ENCODE measurements at places on chromosomes 13 and 19.

- no peak for DNase-seq
Measured at GRCh38 chr19:2358548-2359173, 1.4 kb upstream of the TMPRSS9 start.

GRCh38 chr13:75687150-75687763 lies 51.1 kb downstream of the LMO7 start:
- peak; percentile 9 for DNase-seq

GRCh38 chr13:36998624-36999041 lies 507 bp downstream of the ALG5 start:
- peak; percentile 12 for DNase-seq

DNA sequence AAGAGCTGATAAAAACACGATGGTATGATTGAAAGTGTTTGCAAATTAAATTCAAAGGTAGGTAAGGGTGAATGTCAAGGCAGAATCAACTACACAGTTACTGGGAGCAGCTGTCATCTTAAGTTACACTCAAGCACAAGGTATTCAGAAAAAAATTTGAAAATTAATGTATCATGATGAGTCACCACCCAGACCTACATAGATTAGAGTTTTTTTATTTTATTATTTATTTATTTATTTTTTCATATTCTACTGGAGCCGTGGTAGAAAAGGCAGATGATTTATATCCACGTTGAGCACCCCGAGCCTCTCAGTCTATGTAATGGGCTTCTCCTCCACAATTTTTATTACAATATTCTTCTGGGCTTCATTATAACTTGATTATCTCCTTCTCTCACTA lies 728.9 kb upstream of the ARGLU1 start:
- no peak for DNase-seq

DNA sequence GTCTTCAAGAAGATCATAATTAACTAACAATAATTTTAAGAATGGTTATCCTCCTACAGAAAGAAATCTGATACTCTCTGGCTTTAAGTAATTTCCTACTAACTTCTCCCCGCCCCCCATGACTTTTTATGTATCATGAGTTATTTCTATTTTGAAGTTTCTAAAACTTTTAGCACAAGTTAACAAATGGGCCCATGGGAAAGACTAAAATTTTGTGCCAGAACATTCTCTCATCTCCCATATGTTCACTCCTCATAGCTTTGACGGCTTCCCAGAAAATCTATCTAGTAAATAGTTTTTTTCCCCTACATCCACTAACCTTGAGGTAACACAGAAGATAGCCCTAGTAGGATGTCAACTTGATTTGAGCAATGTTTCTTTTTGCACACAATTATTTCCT lies 148.3 kb downstream of the POSTN start:
- no peak for DNase-seq

DNA sequence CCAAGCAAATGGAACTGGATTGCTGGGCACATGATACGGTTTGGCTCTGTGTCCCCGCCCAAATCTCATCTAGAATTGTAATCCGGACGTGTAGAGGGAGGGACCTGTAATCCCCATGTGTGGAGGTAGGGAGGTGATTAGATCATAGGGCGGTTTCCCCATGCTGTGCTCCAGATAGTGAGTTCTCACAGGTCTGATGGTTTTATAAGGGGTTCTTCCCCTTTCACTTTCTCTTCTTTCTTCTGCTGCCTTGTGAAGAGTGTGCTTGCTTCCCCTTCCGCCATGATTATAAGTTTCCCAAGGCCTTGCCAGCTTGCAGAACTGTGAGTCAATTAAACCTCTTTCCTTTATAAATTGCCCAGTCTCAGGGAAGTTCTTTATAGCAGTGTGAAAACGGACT lies 32.6 kb upstream of the MTIF3 start:
- no peak for DNase-seq

DNA sequence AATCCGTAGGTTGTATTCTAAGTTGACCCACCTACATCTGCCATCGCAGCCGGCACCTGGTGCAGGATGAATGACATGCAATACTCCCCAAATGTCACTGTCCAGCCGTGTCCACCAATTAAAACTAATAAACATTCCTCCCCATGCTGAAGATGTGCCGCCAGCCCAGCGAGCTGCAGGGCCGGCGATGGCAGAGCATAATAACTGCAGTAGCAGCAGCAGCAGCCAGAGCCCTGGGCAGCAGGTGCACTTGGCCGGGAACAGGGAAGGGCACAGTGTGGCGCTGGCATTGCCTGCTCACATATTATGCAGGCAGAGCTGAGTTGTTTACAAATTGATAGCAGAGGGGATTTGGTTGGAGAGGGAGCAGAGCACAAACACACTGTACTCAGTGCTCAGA lies 754.9 kb downstream of the OLFM4 start:
- DNase-seq: no peak

GRCh38 chr19:40216013-40216776 lies 2.0 kb downstream of the TTC9B start:
- DNase-seq: no peak

GRCh38 chr13:79908381-79908780 lies 427.4 kb downstream of the NDFIP2 start:
- DNase-seq: no peak

DNA sequence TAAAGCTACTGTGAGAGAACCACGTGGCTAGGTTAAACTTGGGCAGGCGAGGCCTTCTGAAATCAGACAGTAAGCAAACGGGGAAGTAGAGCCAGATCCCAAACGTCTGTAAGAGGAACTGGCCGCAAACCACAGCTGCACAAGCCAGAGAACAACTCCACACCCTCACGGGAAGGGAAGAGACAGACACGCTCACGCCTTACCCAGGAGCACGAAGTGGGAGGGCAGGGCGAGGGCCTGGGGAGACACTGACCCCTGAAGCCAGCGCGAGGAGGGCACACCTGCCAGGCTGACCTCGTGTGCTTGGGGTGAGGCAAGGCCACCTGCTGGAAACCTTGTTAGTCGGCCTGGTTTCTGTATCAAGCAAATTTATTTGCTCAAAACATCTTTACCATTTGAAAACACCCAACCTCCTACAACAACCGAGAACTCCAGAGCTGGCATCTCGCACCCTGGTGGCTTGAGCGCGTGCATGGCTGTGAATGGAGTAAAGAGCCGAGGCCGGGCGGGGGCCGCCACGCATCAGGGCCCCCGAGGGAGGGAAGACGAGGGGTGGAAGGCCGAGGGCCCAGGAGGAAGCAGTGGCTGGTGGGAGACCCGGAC lies 7.3 kb downstream of the POLR2E start:
- DNase-seq: no peak

GRCh38 chr13:95355494-95355893 lies 54.2 kb upstream of the ABCC4 start:
- DNase-seq: no peak

DNA sequence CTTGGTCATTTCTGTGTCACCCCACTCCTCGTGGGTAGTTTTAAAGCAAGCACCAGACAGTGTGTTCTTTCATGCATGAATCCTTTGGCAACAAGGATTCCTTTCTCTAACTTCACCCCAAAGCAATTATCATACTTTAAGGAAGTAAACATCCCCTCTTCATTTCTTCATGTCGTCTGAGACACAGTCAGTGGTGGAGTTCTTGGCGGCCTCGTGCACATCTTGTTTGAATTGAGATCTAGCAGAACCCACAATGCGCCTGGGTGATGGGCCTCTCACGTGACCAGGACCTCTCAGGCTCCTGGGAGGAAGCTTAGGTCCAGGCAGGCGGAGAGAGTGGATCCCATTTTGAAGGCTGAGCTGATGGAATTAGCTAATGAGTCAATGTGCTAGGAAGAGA lies 2.6 kb downstream of the ACSBG2 start:
- DNase-seq: no peak

- no peak for DNase-seq
Measured at GRCh38 chr13:93505104-93505952, 278.7 kb downstream of the GPC6 start.

DNA sequence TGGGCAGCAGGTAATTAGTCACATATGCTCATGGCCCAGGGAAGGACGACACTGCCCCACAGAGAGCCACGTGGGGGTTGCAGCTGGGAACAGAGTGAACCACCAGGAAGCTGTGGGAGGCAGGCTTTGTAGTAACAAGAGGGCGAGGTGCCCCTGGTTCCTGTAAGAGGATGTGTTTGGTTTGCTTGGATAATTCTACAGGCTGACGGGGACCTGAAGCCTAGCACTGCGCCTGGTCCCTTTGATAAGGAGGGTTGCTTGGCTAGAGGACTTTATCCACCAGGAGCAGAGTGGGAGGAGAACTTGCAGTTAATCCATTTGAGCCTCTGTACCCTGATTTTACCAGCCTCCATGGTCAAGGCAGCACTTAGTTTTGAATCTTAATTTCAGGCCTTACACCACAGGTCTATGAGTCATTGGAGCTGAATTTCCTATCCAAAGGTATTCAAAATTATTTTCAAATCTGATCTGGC lies 67.4 kb upstream of the CLDN10 start:
- no peak for DNase-seq

- no peak for DNase-seq
Measured at GRCh38 chr19:38878575-38879399, 712 bp upstream of the RINL start.

DNA sequence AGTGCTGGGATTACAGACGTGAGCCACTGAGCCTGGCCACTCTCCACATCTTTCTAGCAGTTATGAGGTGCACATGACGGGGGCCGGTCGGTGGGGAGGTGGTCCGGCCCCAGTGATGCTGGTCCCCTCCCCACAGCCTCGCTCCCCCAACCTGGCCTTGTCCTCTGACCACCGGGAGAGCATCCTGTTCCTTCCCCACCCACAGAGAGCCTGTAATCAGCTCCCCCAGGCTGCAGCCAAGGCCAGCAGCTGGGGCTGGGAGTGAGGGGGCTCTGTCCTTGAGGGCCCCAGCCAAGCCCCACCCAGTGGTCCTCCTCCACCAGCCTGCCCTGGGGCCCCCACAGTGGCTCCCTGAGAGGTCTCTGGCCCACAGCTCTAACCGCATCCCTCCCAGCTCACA lies 3.0 kb upstream of the INSL3 start:
- no peak for DNase-seq

GRCh38 chr13:30734439-30734838 lies 904 bp upstream of the ALOX5AP start:
- no peak for DNase-seq

DNA sequence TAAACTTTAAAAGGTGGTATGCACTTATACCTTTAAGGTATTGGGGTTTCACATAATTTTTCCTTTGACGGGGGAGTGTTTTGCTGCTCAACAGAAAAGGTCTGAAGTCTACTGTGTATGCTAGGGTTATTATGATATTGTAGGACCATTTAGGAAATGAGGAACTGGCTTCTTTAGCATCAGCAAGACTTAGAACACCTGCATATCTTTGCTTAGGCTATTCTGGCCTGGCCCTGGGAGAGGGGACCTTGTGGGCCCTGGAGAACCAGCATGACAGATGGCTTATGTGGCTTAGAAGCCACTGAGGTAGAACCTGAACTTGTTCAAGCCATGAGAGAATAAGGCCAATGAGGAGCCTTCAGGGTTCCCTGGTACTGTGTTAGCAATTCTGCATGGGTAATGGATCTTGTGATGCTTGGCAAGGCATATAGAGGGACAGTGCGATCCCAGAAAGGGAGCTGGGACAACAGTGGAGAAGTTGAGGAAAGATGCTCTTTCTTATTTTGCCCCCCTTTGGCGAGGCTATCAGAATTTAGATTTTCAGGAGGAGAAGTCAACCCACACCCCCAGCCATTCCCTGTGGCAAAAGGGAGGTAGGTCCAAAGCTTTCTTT lies 4.3 kb downstream of the RGCC start:
- DNase-seq: no peak

GRCh38 chr19:28956961-28957360 lies 256.0 kb downstream of the UQCRFS1 start:
- DNase-seq: no peak

DNA sequence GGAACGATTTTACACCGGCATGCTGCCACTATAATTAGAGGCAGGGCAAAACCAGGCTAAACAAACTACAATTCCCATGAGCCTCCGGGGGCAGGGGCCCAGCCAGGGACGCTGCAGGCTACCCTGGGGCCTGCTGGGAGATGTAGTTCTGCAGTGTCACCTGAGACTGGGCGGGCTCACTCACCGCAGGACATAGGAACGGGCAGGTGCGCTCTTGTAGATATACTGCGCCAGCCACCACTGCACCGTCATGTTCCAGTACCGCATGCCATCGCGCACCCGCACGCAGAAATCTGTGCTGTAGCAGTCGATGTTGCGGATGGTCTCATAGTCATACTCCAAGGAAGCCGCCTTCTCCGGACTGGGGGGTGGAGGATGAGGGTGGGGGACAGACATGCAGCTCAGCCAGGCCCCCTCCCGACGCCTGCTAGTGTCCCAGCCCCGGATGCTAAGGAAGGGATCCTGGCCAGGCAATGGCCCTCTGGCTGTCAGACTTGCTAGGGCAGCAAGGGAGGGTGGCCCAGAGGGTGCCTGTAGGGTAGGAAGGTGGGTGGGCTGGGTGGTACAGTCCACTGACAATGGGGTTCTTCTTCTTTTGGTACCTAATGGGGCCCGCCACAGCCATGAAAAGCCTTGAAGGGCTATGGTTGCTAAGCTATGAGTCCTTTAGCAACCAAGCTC lies 5.8 kb upstream of the TMC4 start:
- no peak for DNase-seq

DNA sequence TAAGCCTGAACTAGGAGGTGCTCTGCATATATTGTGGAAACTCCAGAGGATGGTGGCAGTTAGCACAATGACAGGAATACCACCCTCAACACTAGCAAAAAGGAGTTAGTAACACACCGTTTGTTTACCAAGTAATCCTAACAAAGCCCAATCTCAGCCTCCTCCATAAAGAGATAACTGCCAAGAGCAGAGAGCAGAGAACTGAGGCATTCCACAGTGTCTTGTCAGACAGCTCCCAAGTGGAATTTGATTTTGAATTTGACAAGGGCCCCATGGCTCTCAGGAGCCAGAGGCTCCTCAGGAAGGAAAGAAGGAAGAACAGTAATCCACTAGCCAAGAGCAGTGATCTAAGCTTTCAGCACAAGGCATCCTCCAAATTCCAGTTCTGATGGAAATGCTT lies 298.6 kb downstream of the DCLK1 start:
- no peak for DNase-seq

DNA sequence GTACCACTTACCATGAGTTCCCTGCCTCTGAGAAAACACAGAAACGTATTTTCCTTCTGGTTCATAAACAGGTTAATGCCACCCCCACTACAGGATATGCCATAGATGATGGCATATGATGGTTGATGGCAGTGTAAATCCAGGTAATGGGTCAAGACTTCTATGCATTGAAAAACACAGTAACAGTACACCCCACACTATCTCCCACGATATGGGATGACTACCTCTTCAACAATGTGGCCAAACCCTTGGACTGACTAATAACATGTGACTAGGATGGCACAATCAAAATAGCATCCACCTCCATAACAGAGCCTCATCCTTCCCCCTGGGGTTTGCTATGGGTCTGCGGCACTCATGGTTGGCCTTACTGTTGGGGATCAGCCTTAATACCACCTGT lies 22.0 kb downstream of the ZNF235 start:
- DNase-seq: no peak

GRCh38 chr13:50905256-50905655 lies 4.3 kb upstream of the RNASEH2B start:
- DNase-seq: no peak

- no peak for DNase-seq
Measured at GRCh38 chr19:4443966-4444764, 13.4 kb downstream of the UBXN6 start.
